ENCODE measurements at places on chromosomes 1 and 21. TPM values are rescaled to one million over a fixed set of nuclear protein-coding genes. Genes with fewer than 3 reads are reported as not detected.

The CD48 gene
- polyA plus RNA-seq, result 0.80 TPM

The RGS21 gene
- not detected for polyA plus RNA-seq

The TTC22 gene
- 7.3 TPM for polyA plus RNA-seq

The PTGFRN gene
- polyA plus RNA-seq, result 56.6 TPM

The PCAT6 gene
- polyA plus RNA-seq, result 2.9 TPM

The IGSF5 gene
- polyA plus RNA-seq, result 1.3 TPM

The NGF gene
- 1.8 TPM for polyA plus RNA-seq

The COL24A1 gene
- 1.8 TPM for polyA plus RNA-seq

GRCh38 chr1:36506276-36506920 is 23.7 kb upstream of the CSF3R start:
- no peak for DNase-seq

GRCh38 chr21:25757531-25757930 is 22.8 kb downstream of the GABPA start:
- DNase-seq, result no peak

DNA sequence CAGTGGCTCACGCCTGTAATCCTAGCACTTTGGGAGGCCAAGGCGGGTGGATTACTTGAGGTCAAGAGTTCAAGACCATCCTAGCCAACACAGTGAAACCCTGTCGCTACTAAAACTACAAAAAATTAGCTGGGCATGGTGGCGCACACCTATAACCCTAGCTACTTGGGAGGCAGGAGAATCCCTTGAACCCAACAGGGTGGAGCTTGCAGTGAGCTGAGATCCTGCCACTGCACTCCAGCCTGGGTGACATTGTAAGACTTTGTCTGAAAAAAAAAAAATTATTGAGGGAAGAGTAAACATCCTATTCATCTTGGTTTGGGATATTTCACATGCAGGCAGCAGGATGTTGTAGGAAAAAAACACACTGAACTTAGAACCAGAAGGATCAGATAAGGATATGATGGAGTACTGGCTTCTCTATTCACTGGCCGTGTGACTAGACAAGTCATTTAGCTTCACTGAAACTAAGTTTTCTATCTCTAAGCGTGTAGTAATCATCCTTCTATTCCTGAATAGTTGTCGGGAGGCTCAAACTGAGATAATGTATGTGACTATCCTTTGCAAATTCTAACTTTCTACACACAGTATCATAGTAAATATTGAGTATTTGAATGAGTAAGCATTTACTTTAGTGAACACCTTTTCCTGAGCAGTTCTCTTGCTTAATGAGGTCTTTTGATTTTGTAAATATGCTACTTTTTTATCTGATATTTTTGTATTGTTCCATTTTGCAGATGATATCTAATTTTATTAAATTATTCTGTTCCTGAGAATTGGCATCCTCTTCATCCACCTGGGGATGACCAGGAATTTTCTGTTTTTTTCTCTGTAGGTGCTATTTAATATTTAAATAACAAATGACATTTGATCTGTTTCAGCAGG is 18.2 kb downstream of the CAP1 start:
- no peak for DNase-seq

DNA sequence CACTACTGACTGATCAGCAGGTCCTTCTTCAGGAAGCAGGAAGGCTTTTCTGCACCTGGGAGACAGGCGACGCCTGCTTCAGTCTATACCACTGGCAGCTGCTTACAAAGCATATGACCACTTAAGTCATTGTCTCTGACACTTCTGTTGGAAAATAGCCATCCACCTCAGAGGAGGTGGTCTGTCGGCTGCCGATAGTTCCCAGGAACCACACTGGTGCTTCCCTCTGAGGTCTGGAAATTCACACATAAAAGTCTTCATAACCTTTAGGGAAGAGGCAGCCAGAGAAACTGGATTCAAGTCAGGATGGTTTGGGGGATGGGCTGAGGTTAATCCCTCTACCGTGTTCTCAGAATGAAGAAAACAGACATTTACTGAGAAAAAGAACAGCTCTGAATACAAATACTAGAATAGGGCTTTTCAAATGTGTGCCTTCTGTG is 15.6 kb upstream of the SRP9 start:
- no peak for DNase-seq

DNA sequence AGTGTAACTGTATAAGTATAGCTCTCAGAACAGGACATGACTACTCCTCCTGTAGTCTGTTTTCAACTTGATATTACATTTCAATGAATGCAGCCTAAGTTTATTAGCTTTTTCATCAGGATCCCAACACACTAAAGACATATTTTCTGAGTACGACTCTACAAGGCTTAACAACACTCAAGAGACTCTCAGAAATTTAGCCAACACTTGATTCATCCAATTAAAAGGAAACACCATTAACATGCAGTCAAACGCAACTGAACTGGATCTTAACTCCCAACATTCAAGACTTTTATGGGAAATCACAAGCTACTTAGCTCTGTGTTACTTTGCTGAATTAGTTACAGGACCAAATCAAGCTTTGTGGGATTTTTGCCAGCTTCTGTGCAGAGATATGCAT is 65.2 kb upstream of the SGIP1 start:
- no peak for DNase-seq

DNA sequence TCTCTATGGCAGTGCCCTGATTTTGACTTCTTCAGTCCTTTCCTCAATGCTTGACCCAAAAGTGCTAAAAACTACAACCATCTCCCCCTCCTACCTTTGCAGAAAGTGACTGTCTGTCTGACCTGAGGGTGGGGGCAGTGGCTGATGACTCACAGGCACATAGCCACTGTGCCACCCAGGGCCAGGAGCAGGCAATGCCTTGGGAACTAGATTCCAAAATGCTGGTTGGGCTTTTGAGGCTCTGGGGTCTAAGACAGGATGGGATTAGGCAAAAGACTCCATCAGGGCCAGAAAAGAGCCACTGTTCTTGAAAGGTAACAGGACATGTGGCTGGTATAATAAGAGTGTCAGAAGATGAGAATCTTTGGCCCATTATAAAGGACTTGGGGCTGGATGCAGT is 129.5 kb upstream of the KIAA0040 start:
- DNase-seq, result no peak

DNA sequence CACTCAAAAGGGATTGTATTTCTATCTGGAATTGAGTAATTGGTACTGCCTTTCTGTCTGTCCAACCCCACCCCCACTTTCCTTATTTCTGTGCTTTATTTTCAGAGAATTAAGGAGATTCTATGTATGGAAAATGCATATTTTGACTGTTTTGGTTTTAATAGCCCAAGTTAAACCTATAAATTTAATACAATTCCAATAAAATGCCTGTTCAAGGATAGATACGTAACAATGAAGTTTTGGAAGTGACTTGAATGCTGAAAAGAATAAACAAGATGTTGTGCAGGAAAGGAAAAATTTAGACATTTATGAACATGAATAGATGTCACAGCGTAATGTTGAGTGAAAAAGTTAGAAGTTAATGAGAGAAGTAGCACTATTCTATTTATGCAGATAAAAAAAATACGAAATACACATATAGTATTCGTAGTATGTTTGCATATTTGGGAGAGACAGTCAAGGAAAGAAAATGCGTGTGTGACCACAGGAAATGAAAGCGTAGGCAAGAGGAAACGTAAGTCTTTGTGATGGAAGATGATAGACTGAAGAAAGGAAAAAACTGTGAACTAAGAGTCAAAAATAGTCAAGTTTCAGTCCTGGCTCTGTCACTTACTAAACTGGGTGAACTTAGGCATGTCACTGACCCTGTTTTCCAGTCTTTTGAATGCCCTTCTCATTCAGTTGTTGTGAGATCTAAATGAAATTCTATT is 62.1 kb downstream of the MEF2D start:
- no peak for DNase-seq

DNA sequence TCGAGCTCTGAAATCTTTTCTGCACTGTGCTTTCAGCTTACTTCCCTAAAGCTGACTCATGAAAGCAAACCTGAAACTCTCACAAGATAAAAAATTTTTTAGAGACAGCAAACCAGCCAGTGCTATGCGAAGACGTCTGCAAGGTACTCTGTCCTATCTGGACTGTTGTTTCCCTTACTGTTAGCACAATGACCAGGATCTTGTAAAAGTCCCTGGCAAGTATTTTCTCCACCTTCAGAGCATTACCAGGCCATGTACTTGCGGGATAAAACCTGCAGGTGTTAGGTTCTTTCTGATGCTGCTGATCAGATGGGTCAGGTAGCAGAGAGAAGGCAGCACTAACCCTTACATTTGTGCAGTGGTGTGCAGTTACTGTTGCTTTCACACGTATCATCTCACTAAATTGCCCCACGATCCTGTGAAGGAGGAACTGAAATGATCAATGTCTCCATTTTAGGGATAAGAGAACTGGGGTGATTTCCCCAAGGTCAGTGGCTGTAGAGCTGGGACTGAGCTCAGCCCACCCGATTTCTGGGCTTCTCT is 56.6 kb downstream of the PLXNA2 start:
- no peak for DNase-seq

GRCh38 chr1:12035312-12035711 is 16.0 kb downstream of the MIIP start:
- DNase-seq, result no peak

DNA sequence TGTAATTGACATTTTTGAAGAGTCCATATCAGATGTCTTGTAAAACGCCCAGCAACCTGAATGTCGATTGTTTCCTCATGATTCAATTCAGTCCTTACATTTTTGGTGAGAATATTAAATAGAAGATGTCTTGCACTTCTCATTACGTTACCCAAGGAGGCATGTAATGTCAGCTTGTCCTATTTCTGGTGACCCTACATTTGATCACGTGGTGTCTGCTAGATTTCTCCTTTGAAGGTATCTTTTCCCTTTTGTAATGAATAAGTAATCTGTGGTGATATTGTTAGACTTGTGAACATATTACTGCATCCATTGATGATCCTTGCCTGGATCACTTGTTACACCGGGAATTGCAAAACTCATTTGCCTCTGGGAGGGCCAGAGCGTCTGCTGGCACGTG is 87.6 kb upstream of the DISP3 start:
- DNase-seq, result no peak

GRCh38 chr1:114063544-114063943 is 84.3 kb downstream of the OLFML3 start:
- no peak for DNase-seq

- no peak for DNase-seq
These were observed 43.6 kb downstream of the ARID1A start for GRCh38 chr1:26739329-26739914.

GRCh38 chr1:36622741-36623648 is 140.3 kb upstream of the CSF3R start:
- DNase-seq, result peak; percentile 51

DNA sequence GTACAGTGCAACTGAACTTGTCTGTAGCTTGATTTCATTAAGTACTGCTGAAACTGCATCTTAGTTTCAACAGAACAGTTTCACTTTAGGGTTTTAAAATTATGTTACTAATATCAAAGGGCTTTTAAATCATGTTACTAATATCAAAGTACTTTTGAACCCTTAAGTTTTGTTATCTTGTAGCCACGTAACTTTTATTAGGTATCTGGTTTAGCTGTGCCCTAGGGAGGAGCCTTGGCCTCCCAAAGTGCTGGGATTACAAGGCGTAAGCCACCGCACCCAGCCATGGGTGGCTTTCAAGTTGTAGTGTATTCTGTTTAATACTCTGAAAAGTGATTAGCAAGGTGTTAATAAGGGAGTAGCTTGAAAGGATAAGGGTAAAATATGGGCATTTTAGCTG is 2.0 kb downstream of the KDM4A start:
- DNase-seq, result no peak

All from left kidney (tissue), 8 donors.